ENCODE measurements at places on chromosomes 7 and 10. TPM values are rescaled to one million over a fixed set of nuclear protein-coding genes. Genes with fewer than 3 reads are reported as not detected.

GRCh38 chr10:49736564-49737113 is 25.5 kb downstream of the OGDHL start:
- no peak for DNase-seq

- no peak for DNase-seq
These were observed 11.6 kb downstream of the VENTX start for GRCh38 chr10:133249094-133249780.

CFTR gene
- 0.11 TPM for total RNA-seq

- no peak for DNase-seq
These were observed 453.7 kb upstream of the LRRTM3 start for GRCh38 chr10:66472156-66472555.

CHRM2 gene
- 76.2 TPM for total RNA-seq

LDB3 gene
- total RNA-seq = 1,542 TPM

- DNase-seq = no peak
These were observed 13.3 kb downstream of the LAT2 start for GRCh38 chr7:74222851-74223710.

PRSS2 gene
- total RNA-seq = not detected

GRCh38 chr10:89337484-89337883 is 9.7 kb downstream of the IFIT3 start:
- DNase-seq = no peak

- no peak for DNase-seq
These were observed 165.5 kb downstream of the RPS24 start for GRCh38 chr10:78199005-78199725.

- no peak for DNase-seq
These were observed 2.5 kb downstream of the DGKB start for GRCh38 chr7:14900051-14900450.

DNA sequence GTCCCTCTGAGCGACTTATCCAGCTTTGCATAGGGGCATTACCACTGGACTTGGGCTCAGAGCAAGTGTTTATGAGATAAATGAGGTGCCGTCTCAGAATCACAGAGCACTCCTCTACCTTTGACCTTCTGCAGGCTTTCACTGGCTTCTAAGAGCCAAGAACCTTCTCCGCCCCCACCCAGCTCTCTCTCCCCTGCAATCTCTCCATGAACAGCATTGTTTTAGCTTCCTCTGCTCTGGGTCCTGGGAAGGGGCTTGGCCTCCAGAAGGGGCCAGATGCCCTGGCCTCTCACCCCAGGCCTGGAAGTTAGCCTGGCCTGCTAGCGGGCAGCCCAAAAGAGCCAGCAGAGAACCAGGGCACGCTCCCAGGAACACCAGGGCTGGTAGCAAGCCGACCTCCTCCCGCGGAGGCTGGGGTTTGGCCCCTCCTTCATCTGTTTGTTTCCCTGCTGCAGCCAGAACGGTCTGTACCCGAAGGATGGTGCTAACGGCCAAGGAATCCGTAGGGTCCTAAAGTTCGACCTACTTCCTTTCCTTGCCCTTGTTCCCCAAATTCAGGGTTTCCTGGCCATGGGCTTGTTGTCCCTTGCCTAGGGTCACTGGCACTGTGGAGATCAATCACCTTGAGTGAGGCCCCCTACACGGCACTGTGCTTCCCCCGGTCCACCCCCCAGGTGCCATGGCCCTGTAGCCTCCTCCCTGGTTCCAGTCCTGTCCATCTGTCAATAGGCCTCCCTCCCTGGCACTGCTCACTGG is 18.7 kb upstream of the DDIT4 start:
- peak; percentile 94 for DNase-seq

GRCh38 chr10:33385015-33385414 is 50.5 kb upstream of the NRP1 start:
- DNase-seq = no peak

- DNase-seq = no peak
These were observed 51.9 kb upstream of the ABLIM1 start for GRCh38 chr10:114709984-114710383.

KAZALD1 gene
- 5.1 TPM for total RNA-seq

STRIP2 gene
- total RNA-seq = 17.1 TPM

GRCh38 chr10:122515588-122516231 is 44.8 kb upstream of the DMBT1 start:
- peak; percentile 39 for DNase-seq

VWA2 gene
- not detected for total RNA-seq

DNA sequence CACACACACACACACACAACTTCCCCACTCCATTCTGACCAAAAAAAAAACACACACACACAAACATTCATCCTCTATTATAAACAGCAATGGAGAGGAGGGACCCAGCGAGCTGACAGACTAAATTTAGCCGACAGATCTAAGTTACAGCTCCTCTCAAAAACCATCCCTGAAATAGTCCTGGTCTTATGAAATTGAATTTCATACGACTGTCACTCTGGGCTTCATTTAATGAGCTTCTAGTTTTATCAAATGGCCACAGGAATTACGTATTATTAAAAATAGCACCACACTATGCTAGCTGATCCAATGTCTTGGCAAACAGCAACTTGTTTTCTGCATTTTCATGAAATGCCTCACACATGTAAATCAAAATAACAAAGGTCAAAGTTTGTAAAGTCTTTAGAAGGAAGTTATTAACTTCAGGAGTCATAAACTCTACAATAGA is 131.3 kb upstream of the ASAH2 start:
- no peak for DNase-seq

PAPSS2 gene
- 10.6 TPM for total RNA-seq

CPXM2 gene
- 4.5 TPM for total RNA-seq

GRCh38 chr7:150610233-150610632 is 22.0 kb downstream of the GIMAP6 start:
- DNase-seq = no peak

DNA sequence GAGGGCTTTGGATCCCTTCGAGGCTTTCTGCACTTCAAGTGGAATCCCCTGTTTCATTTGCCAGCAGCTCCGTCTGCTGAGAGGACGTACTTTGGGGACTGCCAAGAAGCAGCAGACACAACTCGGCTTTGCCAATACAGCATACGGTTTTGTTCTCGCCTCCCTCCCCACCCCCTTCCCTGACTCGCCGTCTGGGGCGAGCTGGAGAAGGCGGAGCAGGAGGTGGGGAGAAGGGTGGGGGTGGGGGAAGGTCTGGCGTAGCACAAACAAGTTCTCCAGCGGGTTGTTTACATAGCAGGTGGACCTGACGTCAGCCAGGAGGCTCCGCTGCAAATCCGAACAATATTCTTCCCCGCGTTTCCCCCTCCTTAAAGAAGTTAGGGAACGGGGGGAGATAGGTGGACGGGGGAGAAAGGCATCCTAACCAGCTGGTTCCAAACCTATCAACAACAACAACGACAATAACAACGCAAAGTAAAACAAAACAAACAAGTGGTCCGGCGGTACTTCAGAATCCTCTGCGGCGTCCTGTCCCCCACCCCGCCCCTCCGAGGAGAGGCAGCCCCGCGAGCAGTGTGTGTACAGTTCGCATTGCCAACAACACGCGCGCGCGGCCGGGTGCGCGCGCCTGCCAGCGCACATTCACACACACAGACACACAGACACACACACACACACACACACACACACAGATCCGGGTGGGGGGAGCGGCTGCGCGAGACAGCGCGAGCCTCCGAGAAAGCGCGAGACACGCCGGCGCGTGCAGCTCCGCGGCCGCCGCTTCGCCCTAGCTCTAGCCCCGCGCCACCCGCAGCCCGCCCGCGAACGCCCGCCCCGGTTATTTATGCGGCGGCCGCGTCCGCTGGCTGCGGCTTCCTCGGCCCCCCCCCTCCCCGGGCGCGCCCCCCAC is 167.0 kb upstream of the PPP1R3A start:
- peak; percentile 74 for DNase-seq

LSM5 gene
- 39.5 TPM for total RNA-seq

Measured in left ventricle myocardium inferior (tissue), 1 donor.